ENCODE measurements at places on chromosomes 7 and 10. TPM values are rescaled to one million over a fixed set of nuclear protein-coding genes. Genes with fewer than 3 reads are reported as not detected.

GRCh38 chr10:125815764-125816163, 7.3 kb downstream of the UROS start:
- H3K4me1 ChIP-seq: peaks cover 7% of the 10 kb centered on the region
- DNase-seq: no peak
- no peak overlapping the region for H3K27ac ChIP-seq
- no peak overlapping the region for H3K4me3 ChIP-seq
- H3K27me3 ChIP-seq: no peaks in the 10 kb centered on the region

TSPAN14 gene
- 142 TPM for total RNA-seq

GRCh38 chr7:24786306-24786705, 29.0 kb upstream of the GSDME start:
- H3K27ac ChIP-seq: no peak overlapping the region
- H3K36me3 ChIP-seq: no peaks in the 10 kb centered on the region
- no peaks in the 10 kb centered on the region for H3K27me3 ChIP-seq
- H3K4me1 ChIP-seq: no peaks in the 10 kb centered on the region
- no peak overlapping the region for H3K4me3 ChIP-seq

DNA sequence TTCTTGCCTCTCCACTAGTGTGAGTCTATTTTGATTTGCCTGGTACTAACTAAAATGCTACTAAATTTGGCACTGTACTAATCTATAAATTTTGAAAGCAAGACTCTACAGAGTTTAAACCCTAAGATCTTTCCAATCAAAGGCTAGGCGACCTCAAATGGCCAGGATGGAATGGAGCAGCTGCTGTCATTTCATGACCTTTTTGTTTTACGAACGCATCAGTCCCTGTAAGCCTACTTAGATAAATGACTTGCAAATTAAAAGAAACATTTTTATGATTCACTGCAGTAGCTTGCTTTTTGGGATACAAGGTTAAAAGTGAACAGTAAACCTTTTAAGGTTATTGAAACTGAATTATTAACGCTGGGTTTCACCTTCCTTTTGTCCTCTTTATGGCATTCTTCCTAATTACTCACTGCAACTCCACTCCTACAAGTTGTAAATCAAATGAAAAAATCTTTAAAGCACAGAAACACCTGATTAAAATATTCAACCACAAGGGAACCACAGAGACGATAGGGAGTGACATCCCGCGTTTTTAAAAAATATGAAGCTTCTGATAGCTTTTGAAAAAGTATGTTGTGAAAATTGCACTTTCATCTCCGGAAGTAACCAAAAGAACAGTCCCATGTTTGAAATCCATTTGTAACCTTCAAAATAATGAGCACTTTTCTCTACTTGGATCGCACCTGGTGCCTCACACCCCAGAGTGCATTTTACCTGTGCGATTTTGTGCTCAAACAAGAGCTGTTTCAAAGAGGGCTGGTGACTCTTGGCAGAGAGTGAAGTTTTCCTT, 595.1 kb downstream of the PARD3 start:
- DNase-seq: no peak
- H3K27me3 ChIP-seq: no peaks in the 10 kb centered on the region
- no peaks in the 10 kb centered on the region for H3K36me3 ChIP-seq
- no peak overlapping the region for H3K4me3 ChIP-seq
- no peak overlapping the region for H3K27ac ChIP-seq

DNA sequence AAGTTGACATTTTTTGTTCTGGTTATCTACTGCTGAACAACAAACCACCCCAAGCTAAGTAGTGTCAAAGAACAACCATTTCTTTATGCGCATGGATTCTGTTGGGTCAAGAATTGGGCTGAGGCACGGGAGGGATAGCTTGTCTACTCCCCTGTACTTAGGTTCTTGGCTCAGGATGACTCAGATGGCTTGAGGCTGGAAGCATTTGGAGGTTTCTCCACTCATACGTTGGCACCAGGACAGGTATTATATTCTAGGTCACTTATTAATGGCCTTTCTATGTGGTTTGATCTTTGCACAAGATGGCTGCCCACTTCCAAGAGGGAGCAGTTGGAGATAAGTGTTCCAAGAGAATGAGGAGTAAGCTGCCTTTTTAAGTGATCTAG, 11.8 kb upstream of the TFAM start:
- no peaks in the 10 kb centered on the region for H3K4me1 ChIP-seq
- H3K36me3 ChIP-seq: no peaks in the 10 kb centered on the region
- no peak overlapping the region for H3K27ac ChIP-seq
- H3K4me3 ChIP-seq: no peak overlapping the region
- H3K27me3 ChIP-seq: no peaks in the 10 kb centered on the region

DNA sequence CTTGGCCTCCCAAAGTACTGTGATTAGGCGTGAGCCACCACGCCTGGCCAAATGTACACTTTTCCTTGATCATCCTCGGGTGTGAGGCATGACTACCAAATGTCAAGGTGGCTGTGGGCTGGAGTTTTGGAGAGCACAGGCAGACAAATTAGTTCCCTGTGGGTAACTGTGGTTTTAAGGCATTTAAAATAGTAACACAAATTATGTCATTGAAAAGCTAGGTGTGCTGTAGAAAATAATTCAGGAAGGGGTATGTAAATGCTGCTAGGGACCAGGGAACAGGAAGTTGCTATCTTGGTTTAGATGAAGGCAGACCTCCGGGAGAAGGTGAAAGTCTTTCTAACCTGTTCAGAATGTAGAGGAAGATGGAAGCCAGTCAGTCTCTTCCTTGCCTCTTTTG, 9.9 kb downstream of the GLRX3 start:
- H3K36me3 ChIP-seq: peaks cover 16% of the 10 kb centered on the region
- H3K27me3 ChIP-seq: no peaks in the 10 kb centered on the region
- H3K4me1 ChIP-seq: peaks cover 44% of the 10 kb centered on the region
- DNase-seq: no peak
- H3K27ac ChIP-seq: no peak overlapping the region

GRCh38 chr10:124706462-124707143, 37.6 kb downstream of the FAM53B start:
- no peaks in the 10 kb centered on the region for H3K27me3 ChIP-seq
- DNase-seq: peak; percentile 70
- H3K4me1 ChIP-seq: peaks cover 100% of the 10 kb centered on the region
- no peak overlapping the region for H3K4me3 ChIP-seq
- H3K27ac ChIP-seq: peak overlapping the region; percentile 88
- H3K36me3 ChIP-seq: no peaks in the 10 kb centered on the region

DNA sequence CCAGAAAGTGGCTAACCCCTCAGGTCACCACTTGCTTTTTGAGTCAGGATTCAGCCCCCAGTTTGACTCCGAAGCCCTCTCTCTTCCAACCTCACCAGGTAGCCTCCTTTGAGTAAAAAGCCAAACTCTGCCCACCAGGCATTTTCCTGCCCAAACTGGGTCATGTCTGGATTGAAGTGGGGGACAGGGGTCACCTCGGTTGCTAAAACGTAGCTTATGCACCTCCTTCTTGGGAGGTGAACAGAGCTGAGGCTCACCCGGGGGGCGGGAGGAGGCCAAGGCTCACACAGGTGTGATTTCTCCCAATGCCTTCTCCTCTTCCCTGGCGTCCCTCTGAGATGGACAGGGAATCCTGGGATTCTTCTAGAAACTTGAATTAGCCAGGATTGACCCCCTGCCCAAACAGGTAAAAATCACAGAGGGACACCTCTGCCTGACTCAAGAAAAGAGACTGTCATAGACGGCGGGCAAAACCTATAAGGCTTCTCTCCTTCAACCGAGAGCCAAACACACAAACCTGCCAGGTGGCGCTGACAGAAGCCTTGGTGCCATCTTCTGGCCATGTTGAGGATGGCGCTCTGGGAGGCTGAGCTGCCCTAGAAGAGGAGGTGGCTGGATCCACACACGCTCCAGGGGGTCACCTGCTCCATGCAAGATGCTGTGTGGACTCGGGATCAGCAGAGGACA, 51.6 kb downstream of the PRLHR start:
- peaks cover 40% of the 10 kb centered on the region for H3K27me3 ChIP-seq
- H3K4me1 ChIP-seq: no peaks in the 10 kb centered on the region
- H3K27ac ChIP-seq: no peak overlapping the region
- no peaks in the 10 kb centered on the region for H3K36me3 ChIP-seq
- H3K4me3 ChIP-seq: no peak overlapping the region

FEZF1 gene
- not detected for total RNA-seq

DNA sequence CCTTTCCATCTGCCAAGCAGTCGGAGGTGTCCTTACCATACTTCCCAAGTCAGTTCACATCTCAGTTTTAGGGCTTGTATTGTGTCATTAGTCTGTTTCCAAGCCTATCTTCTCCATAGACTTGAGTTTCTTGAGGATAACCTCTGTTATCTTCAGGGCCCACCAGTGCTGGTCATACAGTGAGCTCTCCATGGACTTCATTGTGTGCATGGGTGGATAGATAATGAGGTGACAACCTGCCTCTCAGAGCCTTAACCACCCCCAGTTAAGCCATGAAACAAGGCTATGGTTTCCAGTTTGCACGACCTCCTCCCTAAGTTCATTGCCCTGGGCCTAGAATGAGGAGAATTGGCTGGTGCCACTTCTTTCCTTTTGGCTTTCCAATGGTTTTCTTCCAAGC, 38.5 kb upstream of the WAC start:
- DNase-seq: no peak
- H3K4me3 ChIP-seq: no peak overlapping the region
- H3K27ac ChIP-seq: no peak overlapping the region
- H3K36me3 ChIP-seq: no peaks in the 10 kb centered on the region
- H3K27me3 ChIP-seq: no peaks in the 10 kb centered on the region
- H3K4me1 ChIP-seq: no peaks in the 10 kb centered on the region

- H3K27me3 ChIP-seq: peaks cover 56% of the 10 kb centered on the region
- no peaks in the 10 kb centered on the region for H3K4me1 ChIP-seq
- no peak overlapping the region for H3K27ac ChIP-seq
- no peak for DNase-seq
Measured at GRCh38 chr10:133040198-133040597, 47.5 kb upstream of the ADGRA1 start.

ADRB1 gene
- 3.4 TPM for total RNA-seq

GRCh38 chr10:12348294-12348869, 965 bp upstream of the CAMK1D start:
- H3K27ac ChIP-seq: peak overlapping the region; percentile 95
- peak overlapping the region; percentile 90 for H3K4me3 ChIP-seq
- no peak for DNase-seq
- peaks cover 14% of the 10 kb centered on the region for H3K4me1 ChIP-seq
- H3K27me3 ChIP-seq: no peaks in the 10 kb centered on the region

LRGUK gene
- total RNA-seq: 1.3 TPM

DNA sequence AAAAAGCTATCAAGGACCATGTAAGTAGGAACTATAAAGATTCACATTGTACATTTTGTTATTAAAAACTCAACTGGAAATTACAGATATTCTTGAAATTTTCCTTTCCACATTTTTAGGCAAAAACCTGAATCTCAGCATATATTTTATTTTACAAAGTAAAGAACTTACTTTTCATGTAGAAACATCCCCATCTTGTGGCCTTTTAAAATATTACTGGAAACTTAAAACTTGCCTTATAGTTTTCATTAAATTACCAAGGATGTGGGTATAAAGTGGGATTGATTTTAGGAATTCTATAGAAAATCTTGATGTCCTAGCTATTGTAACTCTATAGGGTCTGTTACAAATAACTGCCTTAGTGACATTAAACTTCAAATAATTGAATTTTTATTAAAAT, 10.6 kb downstream of the DBF4 start:
- no peaks in the 10 kb centered on the region for H3K4me1 ChIP-seq
- H3K4me3 ChIP-seq: no peak overlapping the region
- H3K27me3 ChIP-seq: no peaks in the 10 kb centered on the region
- peaks cover 25% of the 10 kb centered on the region for H3K36me3 ChIP-seq

GRCh38 chr7:47474937-47475879, 106.7 kb downstream of the TNS3 start:
- peaks cover 72% of the 10 kb centered on the region for H3K4me1 ChIP-seq
- H3K27me3 ChIP-seq: no peaks in the 10 kb centered on the region
- peak; percentile 91 for DNase-seq
- peak overlapping the region; percentile 84 for H3K27ac ChIP-seq
- no peaks in the 10 kb centered on the region for H3K36me3 ChIP-seq

PRKCQ gene
- total RNA-seq: 10.2 TPM

Measured in spleen (tissue), 13 donors.